ENCODE measurements at places on chromosomes 5 and 9. TPM values are rescaled to one million over a fixed set of nuclear protein-coding genes. Genes with fewer than 3 reads are reported as not detected.

PCDHGA3 gene
- 6.1 TPM for total RNA-seq

MEIKIN gene
- total RNA-seq: not detected

RXRA gene
- 61.1 TPM for total RNA-seq

FXN gene
- total RNA-seq: 24.6 TPM

SPINK7 gene
- not detected for total RNA-seq

AGXT2 gene
- total RNA-seq: not detected

LVRN gene
- 0.18 TPM for total RNA-seq

F2RL1 gene
- total RNA-seq: 1.3 TPM

SPINK13 gene
- total RNA-seq: not detected

NME5 gene
- 6.8 TPM for total RNA-seq

SOX30 gene
- 0.35 TPM for total RNA-seq

CDH9 gene
- not detected for total RNA-seq

C9orf78 gene
- 33.3 TPM for total RNA-seq

PCDHB14 gene
- total RNA-seq: 5.9 TPM

DDX4 gene
- total RNA-seq: not detected

MCCC2 gene
- total RNA-seq: 53.9 TPM

SKP1 gene
- 523 TPM for total RNA-seq

ECSCR gene
- 21.2 TPM for total RNA-seq

TTC33 gene
- total RNA-seq: 16.7 TPM

NTRK2 gene
- total RNA-seq: 44.6 TPM

CDC20B gene
- not detected for total RNA-seq

NEUROG1 gene
- total RNA-seq: not detected

PAEP gene
- not detected for total RNA-seq

CATSPER3 gene
- total RNA-seq: 0.54 TPM

IGFBPL1 gene
- total RNA-seq: 3.9 TPM
